ENCODE measurements at places on chromosomes 5 and 9. TPM values are rescaled to one million over a fixed set of nuclear protein-coding genes. Genes with fewer than 3 reads are reported as not detected.

IFNA1 gene
- polyA plus RNA-seq = not detected

SH3TC2 gene
- 1.4 TPM for polyA plus RNA-seq

SLC4A9 gene
- not detected for polyA plus RNA-seq

UBQLN1 gene
- 66.4 TPM for polyA plus RNA-seq

FAM78A gene
- 42.0 TPM for polyA plus RNA-seq

TPD52L3 gene
- polyA plus RNA-seq = not detected

IL13 gene
- polyA plus RNA-seq = not detected

KIF4B gene
- not detected for polyA plus RNA-seq
